Type B pancreatic cell (in vitro differentiated cells): ENCODE measurements at places on chromosomes 2 and 18. TPM values are rescaled to one million over a fixed set of nuclear protein-coding genes. Genes with fewer than 3 reads are reported as not detected.

The KCNJ3 gene
- 6.0 and 11.7 TPM in 2 replicates for total RNA-seq

The CRACDL gene
- 6.2 and 9.6 TPM in 2 replicates for total RNA-seq

- DNase-seq = no peak
These were observed 71.0 kb downstream of the TPO start for GRCh38 chr2:1484131-1484884.

DNA sequence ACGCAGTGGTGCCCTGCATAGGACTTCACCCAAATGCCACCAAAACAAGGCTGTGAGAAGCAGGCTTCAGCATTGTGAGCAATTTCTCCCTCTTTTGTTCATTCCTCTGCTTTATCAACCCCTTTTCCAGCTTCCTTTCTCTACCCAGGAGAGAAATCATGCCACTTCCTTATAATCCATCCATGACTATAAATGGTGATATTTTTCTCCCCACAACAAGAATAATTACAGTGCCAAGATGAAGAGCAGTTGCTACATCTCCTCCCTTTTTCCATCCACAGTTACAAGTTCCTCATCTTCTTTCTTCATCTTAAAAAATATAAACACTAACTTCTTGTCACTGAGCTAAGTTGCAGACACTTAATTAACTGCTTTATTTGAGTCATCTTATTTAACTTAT, 167.2 kb downstream of the ANTXR1 start:
- no peak for DNase-seq

GRCh38 chr2:45170191-45171135, 161.2 kb upstream of the SIX2 start:
- no peak for DNase-seq
